Renal cortex interstitium (tissue), 15 donors: ENCODE measurements at places on chromosomes 7 and 10. TPM values are rescaled to one million over a fixed set of nuclear protein-coding genes. Genes with fewer than 3 reads are reported as not detected.
A peak's percentile ranks its signal among the peaks of the same experiment; 100 is the strongest.

DNA sequence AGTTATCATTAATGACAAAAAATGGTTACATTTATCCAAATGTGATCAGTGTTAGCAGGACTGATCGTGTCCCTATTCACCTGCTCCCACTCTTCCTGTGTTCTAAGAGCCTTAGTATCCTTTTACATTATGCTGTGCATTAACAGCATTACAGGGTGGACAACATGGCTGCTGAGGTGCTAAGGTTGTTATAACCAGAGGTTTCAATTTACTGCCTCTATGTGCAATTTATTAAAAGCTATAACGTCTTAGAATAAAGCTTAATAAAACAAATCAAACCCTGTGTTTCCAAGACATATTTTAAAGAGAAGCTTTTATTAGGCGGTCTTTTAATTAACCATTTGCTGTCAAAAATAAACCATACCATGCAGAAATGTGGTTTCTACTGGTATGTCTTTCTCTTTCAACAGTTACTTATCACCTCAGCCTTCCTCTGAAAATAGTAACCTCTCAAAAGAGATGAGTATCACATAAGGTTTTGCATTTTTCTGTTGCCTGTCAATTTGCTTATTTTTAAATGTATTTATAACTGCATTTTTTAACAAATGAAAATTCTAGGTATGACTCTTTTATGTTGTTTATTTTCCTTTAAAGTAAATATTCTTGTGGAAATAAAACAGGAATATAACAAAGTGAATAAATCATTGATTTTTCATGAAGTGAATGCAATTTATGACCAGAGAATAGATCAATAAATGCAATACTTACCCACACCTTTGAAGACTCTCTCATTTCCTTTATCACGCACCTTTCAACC is 849.8 kb upstream of the SORCS1 start:
- no peak for DNase-seq

- no peak for DNase-seq
These were observed 1.9 kb downstream of the DLX5 start for GRCh38 chr7:97022491-97023306.

Gene TMEM140
- 28.1 TPM for polyA plus RNA-seq

GRCh38 chr10:14060320-14061070 is 270.2 kb downstream of the FRMD4A start:
- no peak for DNase-seq

Gene FAM180A
- not detected for polyA plus RNA-seq

- DNase-seq = peak; percentile 45
These were observed 31.7 kb downstream of the CYCS start for GRCh38 chr7:25093268-25093826.

GRCh38 chr10:69732147-69732825 is 69.4 kb upstream of the COL13A1 start:
- DNase-seq = no peak

DNA sequence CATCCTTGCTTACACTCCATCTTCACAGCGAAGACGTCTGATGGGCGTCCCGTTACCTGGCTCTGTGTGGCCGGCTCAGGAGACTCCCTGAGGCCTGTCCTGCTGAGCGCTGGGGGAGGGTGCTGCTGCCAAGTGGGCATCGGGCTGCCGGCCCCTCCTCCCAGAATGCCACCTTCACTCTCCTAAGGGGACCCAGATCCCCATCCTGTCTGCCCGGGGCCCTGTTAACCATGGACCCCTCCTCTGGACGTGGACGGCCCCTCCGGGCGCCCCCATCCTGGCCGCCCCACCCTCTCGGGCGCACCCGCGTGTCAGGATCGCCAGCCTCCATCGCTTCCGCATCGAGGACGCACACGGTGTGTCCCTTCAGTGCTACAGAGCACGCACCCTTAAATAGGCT is 7.3 kb upstream of the FOXL3 start:
- DNase-seq = no peak

GRCh38 chr10:132095403-132096113 is 29.8 kb downstream of the JAKMIP3 start:
- no peak for DNase-seq

DNA sequence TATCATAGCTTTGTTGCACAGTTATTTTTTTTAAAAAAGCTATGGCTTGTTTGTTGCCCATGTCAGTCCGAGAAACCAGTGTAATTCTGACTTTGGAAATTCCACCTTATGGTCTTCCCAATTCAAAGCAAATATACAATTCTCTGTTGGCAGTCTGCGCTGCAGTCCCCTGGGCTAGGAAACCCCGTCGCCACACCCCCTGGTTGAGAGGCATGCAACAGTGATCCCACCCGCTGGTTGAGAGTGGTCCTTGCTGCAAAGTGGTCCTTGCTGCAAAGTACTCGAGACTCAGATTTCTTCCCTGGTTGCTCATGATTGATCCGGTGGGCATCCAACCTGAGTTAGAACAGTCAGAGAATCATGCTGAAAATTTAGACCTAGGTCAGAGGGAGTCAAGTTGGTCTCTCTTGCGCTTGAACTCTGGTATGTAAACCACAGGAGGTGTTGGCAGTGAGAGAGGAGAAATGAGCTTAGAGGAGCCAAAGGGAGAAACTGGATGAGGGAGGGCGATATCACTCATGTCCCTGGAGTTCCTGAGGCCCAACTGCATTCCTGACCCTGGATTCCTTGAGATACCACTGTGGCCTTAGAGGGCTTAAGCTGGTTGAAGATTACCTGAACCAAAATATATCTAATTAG is 45.0 kb upstream of the STK17A start:
- no peak for DNase-seq

DNA sequence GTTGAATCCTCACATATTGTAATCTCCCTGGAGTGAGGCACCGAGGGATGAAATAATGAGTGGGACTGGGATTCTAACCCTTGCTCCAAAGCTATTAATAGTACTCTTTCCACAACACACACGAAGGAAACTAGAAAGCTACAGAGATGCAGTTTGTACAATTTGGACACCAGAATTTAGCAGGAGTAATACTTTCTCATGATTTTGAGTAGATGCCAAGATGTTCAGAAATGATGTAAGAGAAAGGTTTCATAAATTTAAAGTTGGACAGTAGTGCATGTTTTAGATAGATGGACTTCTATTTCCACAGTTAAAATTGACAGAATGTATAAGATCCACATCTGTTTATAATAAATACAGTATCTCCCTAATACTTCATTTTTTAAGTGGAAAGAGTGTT is 46.5 kb downstream of the PRR15 start:
- no peak for DNase-seq

DNA sequence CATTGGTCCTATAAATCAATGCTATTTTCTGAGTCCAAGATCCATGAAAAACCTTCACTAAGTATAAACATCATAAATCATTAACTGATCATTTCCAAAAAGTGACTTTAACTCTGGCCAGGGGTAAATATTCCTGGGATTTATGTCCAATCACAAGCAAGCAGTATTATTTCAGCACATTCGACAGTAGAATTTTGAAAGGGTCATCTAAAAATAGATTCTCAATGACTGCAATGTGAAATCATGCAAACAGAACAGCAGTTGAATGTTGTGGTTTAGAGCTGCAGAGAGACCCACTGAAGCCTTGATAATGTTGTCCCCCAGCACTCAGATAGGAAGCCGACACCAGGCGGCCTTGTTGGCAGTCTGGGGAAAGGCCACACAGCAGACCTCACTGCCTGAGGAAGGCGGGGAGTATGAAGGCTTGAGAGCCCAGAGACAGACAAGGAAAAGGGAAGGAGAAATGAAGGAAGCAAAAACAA is 38.1 kb downstream of the FAM107B start:
- peak; percentile 31 for DNase-seq

Gene NME8
- polyA plus RNA-seq = not detected

- DNase-seq = no peak
These were observed 43.3 kb downstream of the POLR1F start for GRCh38 chr7:19665399-19666008.

Gene TYSND1
- polyA plus RNA-seq = 15.2 TPM

GRCh38 chr7:95066737-95067530 is 159.5 kb downstream of the PPP1R9A start:
- DNase-seq = peak; percentile 38

DNA sequence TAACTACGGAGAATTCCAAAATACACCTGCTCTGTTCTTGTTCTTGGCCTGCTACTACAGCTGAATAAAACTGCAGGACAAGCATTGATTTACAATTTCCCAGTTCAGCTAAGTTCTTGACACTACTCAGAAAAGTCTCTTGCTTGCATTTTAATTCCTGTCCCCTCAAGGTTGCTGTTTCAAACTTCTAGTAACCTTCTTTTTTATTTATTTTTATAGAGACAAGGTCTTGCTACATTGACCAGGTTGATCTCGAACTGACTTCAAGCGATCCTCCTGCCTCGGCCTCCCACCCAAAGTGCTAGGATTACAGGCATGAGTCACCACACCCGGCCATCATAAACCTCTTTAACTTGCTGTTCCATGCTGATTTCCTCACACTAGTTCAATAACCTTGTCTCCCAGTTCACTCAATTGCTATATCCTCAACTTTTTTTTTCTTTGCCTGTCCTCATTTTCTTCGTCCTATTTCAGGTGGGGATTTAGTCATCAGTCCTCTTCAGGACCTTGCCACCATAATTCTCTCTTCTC is 79.9 kb downstream of the ARHGAP21 start:
- DNase-seq = no peak

DNA sequence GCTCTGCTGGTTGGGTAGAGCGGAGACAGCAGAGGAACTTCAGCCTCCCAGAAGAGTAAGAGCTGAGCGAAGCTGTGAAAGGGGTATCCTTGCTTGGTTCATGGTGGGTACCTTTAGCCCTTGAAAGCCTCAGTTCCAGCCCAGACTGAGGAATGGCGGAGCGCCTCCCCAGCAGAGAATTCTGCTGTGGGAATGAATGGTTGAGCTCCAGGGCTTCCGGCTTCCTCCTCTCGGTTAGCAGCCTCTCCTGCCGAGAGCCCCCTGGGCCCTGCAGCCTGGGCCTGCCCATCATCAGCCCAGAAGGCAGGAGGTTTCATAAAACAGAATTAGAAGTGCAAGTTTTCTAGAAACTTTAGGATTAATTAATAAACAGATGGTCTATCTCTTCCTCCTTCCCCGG is 79.9 kb upstream of the ANLN start:
- DNase-seq = no peak

DNA sequence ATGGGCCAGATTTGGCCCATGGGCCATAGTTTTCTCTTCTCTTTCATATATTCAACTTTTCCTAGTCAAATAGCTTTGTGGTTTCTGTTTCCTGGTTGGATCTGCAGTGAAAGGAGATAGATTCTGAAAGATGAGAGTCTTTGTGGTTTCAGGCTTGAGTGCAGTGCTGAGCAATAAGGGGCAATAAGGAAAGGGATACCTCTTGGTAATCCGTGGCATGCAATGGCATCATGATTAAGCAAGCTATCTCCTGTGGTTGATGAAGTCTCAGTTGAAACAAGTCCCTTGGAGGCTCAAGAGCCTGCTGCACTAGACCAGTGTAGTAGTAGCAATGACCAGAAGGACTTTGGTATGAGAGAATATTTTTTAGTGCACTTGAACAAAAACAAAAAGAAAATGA is 187.7 kb upstream of the CNTNAP2 start:
- no peak for DNase-seq
